SIG-M5 (cell line): ENCODE measurements at places on chromosomes 11 and 22.

- no peak for DNase-seq
Measured at GRCh38 chr11:82557274-82557673, 176.4 kb downstream of the FAM181B start.

DNA sequence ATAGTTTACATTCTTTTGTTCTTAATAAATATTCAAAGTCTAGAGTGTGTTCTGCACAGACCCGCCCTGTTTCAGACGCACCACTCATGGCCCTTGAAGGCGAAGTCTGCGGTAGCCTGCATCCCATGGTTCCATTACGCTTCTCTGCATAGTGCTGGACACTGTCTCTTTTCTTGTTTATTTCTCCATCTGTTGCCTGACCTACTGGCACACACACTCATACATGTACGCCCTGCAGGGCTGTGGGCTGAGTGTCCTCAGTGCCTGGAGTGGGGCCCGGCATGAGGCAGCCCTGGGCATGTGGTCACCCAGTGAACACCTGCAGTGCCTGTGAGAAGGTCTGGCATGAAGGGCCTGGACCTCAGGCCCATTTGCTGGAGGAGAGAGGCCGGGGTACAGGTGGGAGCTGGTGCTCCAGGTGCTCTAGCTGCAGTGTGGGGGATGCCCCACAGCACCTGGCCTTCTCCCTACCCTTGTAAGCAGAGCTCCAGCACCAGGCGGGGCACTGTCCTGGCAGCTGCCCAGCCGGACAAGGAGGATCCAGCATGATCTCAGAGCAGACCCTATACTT lies 404.1 kb downstream of the TBC1D22A start:
- DNase-seq, result no peak

GRCh38 chr22:39179401-39179827 lies 26.9 kb upstream of the CBX7 start:
- DNase-seq, result no peak

- DNase-seq, result no peak
Measured at GRCh38 chr11:110447343-110447742, 17.6 kb downstream of the FDX1 start.

DNA sequence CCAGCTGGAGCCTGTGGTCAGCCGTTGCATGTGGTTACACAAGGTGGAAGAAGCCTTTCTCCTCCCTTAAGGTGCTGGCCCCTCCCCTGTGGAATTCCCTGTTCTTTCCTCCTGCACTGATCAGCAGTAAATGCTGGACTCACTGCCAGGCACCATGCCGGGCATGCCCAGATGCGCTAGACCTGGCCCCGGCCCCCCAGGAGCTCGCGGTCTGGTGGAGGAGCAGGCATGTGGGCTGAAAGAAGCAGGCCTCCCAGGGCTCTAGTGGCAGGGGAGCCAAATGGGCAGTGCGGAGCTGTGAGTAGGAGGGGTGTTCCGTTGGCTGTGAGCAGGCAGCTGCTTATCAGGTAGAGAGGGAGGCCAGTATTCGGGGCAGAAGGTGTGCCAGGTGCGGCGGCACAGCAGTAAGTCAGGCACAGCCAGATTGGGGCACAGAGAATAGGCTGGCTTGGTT lies 10.2 kb downstream of the DGKZ start:
- no peak for DNase-seq

DNA sequence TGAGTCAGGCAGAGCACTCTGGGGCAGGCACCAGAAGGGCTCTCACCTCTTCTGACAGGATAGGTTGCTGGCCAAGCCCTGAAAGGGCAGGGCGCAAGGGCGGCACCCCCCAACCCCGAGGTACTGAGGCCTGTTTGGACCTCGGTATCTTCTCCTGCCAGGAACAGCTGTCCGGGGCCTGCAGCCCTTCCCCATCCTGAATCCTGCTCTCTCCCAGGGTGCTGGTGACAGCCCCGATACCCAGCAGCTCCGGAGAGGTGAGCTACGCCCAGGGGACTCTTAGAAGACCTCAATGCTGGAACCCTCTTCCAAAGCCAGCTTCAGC lies 79.1 kb downstream of the PHF21B start:
- no peak for DNase-seq

- no peak for DNase-seq
Measured at GRCh38 chr11:8806974-8807373, 104.0 kb upstream of the AKIP1 start.

- no peak for DNase-seq
Measured at GRCh38 chr22:29012101-29012433, 49.6 kb downstream of the C22orf31 start.

GRCh38 chr11:70597006-70597555 lies 198.8 kb downstream of the CTTN start:
- no peak for DNase-seq

- no peak for DNase-seq
Measured at GRCh38 chr11:128968916-128969315, 26.2 kb upstream of the TP53AIP1 start.

DNA sequence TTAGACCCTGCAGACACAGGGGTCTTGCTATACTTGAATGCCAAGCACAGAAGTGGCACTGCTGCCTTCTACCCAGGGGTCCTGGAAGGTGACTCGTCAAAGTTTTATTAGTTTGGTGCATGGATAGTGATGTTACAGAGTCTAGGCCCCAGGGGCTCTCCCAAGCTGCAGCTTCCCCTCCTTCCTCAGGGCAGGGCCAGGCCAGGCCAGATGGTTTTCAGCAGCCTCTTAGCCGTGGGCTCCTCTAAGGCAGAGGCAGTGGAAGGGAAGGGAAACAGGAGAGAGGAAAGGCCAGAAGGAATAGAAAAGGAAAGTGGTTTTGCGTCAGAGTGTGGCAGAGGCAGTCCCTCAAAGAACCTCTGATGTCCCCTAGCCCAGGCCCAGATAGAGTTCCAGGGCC lies 21.9 kb downstream of the ANKK1 start:
- no peak for DNase-seq

DNA sequence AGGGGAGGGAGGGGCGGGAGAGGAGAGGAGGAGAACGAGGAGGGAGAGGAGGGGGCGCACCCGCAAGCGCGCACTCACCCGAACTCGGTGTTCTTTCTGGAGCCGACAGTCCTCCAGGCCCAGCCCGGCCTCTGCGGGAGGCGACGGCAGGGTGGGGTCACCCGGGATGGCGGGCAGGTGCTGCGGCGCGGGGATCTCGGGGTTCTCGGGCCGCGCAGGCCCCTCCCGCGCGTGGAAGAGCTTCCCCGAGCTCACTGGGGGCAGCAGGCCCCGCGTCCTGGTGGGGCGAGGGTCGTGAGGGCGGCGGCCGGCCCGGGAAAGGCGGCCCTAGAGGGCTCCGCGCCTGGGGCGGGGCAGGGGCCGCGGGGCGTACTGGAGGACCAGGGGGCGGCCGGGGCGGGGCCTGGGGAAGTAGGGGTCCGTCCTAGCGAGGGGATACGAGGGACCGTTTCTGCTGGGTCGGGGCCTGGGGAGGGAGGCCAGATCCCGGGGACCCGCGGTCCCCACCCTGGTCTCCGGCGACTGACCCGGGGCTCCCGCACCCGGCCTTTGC lies 5.2 kb downstream of the LMNTD2 start:
- DNase-seq, result no peak

- DNase-seq, result no peak
Measured at GRCh38 chr11:14381968-14382367, 23.0 kb upstream of the RRAS2 start.

GRCh38 chr11:56522008-56522407 lies 21.0 kb downstream of the OR5M11 start:
- no peak for DNase-seq

DNA sequence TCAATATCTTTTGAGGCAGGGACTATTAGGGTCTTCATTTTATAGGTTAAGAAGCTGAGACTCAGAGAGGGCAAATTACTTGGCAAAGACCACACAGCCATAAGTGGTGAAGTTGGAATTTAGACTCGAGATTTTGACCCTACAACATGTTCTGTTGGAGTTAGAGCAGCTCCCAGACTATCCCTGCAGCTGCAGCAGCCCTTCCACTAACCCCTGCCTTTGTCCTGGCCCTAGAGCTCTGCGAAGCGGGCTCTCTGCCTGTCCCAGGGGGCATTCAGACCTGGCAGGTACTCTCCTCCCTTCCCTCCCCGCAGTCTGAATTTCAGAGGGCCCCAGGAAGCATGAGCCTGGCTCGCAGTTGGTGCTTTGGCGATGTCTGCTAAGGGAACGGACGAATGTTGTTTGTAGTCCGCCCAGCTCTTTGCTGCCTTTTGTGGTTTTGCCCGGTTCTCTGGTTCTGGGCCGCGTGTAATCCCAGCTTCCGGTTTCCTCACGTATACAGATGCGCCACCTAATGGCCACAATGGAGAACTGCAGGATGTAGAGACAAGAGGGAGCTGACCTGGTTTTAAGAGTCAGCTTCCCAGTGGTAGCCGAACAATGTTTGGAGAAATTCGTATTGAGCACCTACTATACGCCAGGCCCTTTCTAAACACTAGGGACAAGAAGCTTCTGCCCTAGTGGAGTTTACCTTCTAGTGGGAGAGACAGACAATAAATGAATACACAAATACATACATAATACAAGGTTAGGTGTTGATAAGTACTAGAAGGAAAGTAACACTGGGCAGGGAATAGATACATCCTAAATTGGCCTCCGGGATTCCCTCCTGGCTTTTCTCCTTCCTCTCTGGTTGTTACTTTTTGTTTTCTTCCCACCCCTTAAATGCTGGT lies 125.2 kb downstream of the ST3GAL4 start:
- DNase-seq, result peak; percentile 25

- no peak for DNase-seq
Measured at GRCh38 chr11:87575088-87575487, 537.4 kb downstream of the TMEM135 start.

- no peak for DNase-seq
Measured at GRCh38 chr11:112321501-112322172, 61.0 kb upstream of the PLET1 start.

- DNase-seq, result no peak
Measured at GRCh38 chr11:114115451-114115928, 56.0 kb downstream of the ZBTB16 start.

DNA sequence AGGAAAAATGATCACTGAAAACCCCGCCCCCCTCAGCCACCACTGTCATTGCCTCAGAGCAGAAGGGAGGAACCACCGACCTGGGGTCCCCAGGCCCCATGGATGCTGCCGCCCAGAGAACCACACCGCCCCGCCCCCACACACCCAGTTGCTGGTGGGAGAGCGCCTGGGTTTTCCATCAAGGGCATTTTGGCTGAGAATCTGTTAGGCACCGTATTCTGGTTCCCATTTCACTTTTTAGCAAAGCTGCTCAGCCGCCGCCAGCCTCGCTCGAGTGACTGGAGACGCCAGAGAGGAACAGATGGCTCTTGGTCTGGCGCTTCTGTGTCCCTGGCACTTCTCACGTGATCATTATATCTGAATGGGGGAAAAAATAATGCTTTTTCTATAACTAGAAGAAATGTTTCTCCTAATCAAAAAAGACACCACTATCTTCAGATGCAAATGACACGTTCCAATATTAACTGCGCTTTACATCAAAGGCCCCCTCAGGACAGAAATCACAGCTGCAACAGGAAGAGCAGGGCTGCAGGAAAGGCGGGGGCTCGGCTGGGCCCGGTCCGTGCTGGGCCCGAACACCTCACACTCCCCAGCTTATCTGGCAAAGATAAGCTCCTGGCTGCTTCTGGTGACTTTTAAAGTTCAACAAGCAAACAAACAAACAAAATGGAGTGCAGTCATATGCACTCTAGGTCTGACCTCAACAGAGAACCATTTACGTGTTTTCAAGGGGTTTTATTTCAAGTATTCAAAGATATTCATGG lies 149.8 kb downstream of the MPPED1 start:
- DNase-seq, result no peak

DNA sequence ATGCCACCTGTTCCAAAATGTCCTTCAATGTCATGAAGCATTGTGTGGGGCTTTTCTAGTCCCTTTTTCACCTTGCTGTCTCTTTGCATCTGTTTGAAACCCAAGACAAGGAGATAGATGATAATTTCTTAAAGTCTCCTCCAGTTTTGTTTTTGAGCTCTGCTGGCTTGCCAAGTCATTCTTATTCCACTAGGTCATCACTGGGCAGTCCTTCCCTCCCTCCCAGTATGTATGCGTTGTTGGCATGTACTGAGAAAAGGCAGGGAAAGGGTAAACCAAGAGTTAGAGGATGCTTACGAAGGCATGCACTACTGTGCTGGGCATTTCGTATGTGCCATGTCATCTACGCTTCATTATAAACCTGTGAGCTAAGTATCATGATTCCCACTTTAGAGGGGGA lies 78.6 kb downstream of the PARVA start:
- no peak for DNase-seq

DNA sequence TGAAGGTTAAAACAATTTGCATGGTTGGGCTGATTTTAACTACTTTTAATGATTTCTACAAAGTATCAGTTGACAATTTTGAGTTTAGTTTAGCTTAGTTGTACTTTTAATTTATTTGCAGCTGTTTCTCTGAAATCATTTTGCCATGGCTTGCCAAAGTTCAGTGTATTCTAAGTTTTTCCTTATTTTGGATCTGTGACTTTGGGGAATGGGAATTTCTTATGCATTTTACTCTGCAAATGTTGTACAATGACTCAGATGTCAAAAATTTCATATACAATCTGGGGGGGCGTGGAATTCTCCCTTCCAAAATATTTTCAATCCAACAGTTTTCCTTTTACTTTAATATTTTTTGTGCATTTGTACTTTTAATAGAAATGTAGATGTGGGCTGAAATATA lies 8.9 kb upstream of the DCHS1 start:
- DNase-seq, result no peak

GRCh38 chr11:115912484-115912945 lies 408.3 kb upstream of the CADM1 start:
- no peak for DNase-seq

- no peak for DNase-seq
Measured at GRCh38 chr11:19241260-19242178, 774 bp upstream of the E2F8 start.

DNA sequence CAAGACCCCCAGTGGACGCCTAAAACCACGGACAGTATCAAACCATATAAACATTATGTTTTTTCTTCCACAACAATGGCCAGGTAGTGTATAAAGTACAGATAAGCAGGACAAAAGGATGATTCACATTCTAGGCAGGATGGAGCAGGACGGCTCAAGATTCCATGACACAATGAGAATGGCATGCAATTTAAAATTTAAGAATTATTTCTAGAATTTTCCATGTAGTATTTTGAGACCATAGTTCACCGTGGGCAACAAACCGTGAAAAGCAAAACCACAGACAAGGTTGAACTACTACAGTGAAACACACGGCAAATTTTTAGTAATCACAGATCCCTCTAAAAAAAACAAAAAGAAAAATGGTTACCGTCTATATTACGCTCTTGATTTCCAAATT lies 7.5 kb downstream of the NARS2 start:
- no peak for DNase-seq

- no peak for DNase-seq
Measured at GRCh38 chr22:33288078-33288477, 229.9 kb upstream of the SYN3 start.
